ENCODE measurements at places on chromosomes 2 and 18.

DNA sequence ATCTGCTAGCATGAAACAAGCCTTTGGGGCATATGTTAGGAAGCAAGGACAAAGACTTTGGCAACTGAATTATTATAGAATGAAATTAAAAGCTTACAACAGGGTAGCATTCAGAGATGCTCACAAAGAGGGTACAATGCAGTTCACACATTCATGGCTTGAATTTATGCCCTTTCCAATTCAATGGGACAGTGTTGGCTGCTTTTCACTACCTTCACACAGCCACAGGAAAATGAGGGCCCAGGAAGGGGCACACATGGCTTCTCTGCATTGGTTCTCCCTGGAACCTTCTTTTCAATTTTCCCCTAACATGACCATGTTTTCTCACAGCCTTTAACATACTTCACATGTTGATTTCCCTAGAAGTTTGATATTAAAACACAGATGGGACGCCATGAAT lies 978.1 kb downstream of the TMEM182 start:
- DNase-seq = no peak

DNA sequence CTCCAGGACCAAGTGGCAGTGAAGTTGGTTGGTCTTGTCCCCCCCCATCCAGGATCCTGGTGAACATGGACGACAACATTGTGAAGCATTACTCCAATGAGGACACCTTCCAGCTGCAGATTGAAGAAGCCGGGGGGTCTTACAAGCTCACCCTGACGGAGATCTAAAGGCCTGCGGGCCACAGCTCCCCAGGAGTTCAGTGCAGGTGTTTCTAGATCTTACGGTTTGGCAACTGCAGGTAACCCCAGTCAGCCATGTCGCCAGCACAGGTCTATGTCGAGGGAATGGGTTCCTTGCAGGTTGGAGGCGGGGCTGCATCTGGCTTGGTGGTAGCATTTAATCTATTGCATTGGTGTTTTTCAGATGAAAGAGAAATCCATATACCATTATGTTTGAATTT lies 42.8 kb upstream of the KLF11 start:
- no peak for DNase-seq

DNA sequence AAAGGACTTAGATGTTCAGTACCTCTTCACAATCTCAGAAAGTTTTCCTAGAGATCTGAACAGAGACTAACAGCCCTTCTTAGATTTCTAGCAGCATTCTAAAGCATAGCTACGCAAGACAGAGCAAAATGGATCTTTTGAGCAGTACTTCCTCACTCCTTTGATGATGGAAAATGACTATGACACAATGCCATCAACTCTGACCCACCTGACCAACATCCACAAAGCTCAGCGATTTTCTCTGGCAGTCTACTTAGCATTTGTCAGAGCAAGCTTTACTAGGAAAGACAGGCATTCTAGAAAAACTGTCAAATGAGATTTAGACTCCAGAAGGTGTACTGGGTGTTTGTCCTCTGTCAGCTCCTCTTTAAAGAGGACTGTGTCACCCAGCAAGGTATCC lies 180.9 kb upstream of the ACVR2A start:
- no peak for DNase-seq

DNA sequence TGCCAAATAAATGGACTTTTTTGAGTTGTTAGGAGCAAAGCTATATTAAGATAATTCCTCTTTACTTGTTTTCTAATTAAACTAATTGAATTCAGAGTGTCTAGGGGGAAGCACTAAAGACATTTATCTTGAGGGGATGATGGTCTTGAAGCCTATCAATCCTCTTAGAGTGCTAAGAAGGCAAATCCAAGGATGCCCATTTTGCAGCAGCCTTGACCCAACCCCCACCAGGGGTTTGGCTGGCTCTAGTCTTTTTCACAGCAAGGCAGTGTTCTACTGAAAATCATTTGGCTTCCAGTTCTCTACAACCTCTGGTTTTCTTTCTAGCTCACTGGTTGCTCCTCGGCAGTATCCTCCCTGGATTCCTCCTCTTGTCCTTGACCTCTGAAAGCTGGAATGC lies 6.5 kb upstream of the RAX start:
- DNase-seq = no peak

DNA sequence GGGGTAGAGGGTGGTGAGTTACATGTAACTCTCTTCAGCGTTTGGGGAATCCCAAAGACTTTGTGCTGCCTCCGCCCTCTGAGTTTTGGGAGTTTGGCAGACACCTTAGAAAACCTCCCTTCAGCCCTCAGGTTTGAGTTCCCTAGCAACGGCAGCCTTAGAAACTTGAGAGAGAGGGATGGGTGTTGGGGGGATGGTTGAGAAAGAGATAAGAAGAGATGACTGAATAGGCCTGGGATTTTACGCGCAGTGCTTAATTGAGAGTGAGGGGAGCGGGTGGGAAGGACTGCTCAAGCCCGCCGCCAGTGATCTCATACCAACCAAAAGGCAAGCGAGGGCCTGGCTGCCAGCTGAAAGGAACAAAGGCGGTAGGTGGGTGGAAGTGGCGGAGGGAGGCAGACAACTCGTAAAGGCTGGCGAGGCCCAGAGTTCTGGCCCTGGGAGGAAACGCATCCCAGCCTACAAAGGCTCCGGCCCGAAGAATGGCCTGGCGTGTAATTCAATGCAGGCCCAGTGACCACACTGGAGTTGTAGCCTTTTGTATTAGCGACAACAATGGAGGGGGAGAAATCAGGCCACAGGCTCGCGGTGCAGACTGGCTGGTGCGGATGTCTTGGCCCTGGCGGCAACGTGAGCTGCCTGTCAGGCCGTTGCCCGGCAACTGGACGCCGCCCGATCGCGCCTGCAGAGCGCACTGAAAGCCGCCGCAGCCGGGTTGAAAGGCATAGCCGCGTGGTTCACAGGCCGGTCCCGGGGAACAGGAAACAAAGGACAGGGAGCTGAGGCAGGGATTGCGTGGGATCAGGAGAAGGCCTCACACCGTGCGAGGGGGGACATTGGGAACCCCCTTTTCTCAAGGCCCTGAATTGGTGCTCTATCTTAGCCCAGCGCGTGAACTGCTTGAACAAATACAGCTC lies 39.9 kb upstream of the DARS1 start:
- no peak for DNase-seq

DNA sequence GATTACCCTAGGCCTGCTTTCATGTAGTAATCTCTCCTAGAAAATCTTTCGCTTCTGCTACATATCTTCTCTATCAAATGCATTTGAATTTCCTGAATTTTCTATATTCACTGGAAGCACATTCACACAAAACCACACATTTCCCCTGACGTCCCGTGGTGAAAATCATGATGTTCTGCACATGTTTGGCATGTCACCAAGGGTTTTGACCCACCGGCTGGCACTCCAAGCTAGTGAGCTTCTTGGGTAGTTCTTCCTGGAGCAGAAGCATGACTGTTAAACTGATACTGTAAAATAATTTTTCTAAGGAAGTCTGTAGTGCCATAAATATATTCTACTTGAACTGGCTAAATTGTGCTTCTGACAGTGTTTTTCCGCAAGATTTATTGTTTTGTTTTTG lies 510.1 kb upstream of the SLC8A1 start:
- no peak for DNase-seq
